ENCODE measurements at places on chromosomes 5 and 9.

GRCh38 chr9:99980598-99980997 lies 74.1 kb downstream of the STX17 start:
- no peak for DNase-seq

DNA sequence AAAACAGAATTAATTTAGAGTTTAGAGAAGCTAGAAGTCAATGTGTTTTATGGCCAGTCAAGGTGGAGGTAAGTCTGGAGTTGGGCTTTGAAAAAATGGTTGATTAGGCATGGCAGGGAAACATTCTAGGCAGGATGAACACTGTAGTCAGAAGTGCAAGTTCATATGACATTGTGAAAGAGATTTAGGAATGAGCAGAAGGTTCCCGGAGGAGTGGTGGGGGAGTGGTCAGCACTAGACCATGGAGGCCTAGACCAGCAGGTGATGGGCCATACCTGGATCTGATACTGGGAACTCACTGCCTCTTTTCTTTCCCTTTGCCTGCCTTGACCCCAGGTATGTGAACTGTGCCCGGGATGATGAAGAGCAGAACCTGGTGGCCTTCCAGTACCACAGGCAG lies 16.6 kb downstream of the PRDM9 start:
- DNase-seq: no peak

DNA sequence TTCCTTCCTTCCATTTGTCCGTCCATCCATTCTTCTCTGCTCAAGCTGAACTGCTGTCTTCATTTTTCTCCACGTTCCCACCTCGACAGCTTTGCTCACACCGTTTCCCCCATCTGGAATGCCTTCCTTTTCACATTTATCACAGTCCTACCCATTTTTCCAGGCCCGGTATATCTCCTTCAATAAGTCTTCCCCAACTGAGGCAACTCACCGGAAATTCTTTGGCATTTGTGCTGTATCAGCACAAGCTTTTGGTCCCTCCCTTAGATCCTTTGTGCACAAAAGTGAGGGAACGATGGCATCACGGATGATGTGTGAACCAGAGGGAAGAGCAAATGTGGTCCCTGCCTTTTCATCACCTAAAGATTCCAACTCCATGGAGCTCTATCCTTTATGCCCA lies 45.6 kb upstream of the INSYN2B start:
- DNase-seq: no peak

GRCh38 chr5:178785999-178786398 lies 55.5 kb upstream of the ZNF354A start:
- DNase-seq: no peak

- peak; percentile 94 for DNase-seq
Observed at GRCh38 chr5:83964271-83964670, 243.6 kb upstream of the HAPLN1 start.
